ENCODE measurements at places on chromosomes 5 and 9. TPM values are rescaled to one million over a fixed set of nuclear protein-coding genes. Genes with fewer than 3 reads are reported as not detected.

DNA sequence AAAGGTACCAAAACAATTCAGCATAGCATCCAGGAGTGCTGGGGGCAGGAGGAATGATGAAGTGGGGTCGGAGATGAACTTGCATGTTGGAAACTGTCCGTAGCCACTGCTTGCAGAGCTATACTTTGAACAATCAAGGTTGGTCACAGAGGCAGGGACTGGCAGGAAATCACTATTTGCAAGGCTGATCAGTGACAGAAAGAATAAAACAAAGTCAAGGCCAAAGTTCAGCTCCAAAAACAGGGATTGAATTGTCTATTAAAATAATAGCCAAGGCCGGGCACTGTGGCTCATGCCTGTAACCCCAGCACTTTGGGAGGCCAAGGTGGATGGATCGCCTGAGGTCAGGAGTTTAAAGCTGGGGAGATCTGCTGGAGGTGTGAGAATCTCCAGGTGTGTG is 18.7 kb upstream of the SPRY4 start:
- H3K36me3 ChIP-seq, result no peaks in the 10 kb centered on the region
- H3K27me3 ChIP-seq, result no peaks in the 10 kb centered on the region
- no peak overlapping the region for H3K4me3 ChIP-seq

MUSK gene
- not detected for total RNA-seq

DNA sequence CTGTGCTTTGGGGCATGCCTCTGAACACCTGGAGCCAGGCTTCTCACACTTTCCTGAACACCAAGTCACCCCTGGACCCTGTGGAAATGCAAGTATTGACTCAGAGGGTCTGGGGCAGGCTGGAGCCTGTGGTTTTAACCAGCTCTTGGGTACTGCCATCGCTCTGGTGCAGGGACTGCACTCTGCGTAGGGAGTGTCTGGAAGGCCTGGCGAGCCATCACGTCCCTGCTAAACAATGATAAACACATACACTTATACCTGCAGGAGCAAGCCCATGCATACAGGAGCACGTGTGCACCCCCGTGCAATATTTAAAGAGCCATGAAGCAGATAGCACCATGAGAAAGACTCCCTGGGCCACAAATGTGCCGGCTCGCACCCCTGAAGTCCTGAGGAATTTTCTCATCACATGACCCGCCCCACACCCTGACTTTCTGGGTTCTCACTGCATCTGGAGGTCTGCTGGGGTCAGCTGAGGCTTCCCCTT is 267.7 kb downstream of the GADD45G start:
- no peaks in the 10 kb centered on the region for H3K4me1 ChIP-seq
- no peak for DNase-seq
- no peak overlapping the region for H3K4me3 ChIP-seq
- H3K27me3 ChIP-seq, result 0 out of 2 replicates have a peak, but pooled peaks cover 9% of the 10 kb centered on the region

DNA sequence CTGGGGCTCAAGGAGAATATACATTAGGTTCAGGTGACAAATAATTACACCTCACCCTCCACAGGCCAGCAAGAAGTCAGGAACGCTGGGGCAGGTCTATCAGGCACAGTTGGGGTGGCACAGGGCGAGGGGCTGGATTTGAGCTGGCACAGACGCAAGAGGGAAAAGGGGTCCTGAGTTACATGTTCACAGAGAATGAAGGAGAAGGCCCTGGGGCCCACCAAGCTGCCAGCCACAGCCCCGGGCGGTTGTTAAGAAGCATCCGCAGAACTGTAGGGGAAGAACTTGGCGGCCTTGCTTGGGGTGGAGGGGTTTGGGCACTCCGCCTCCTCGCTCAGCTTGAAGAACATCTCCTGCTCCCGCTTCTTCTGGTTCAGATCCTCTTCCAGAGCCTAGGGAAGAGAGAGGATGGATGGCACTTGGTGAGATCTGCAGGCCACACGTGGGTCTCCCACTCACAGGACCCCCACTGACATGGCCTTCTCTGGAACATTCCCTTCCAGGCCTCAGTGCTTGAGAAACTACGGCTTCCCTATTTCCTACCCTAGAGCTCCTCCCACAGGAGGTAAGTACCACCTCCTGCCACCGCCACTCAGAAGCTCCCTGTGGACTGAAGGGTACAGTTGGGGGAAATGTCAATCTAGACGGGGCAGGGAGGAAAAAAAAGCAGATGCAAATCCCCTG is 38.3 kb upstream of the FBXW11 start:
- H3K4me1 ChIP-seq, result no peaks in the 10 kb centered on the region
- no peak overlapping the region for H3K4me3 ChIP-seq
- H3K36me3 ChIP-seq, result peaks cover 11% of the 10 kb centered on the region
- no peaks in the 10 kb centered on the region for H3K27me3 ChIP-seq
- no peak for DNase-seq
- H3K27ac ChIP-seq, result no peak overlapping the region

- H3K4me1 ChIP-seq, result peaks cover 18% of the 10 kb centered on the region
- H3K27me3 ChIP-seq, result no peaks in the 10 kb centered on the region
- no peaks in the 10 kb centered on the region for H3K36me3 ChIP-seq
- peak within 1 kb of the TSS; percentile 90 for H3K4me3 ChIP-seq
Observed at GRCh38 chr9:129177791-129178567, at the start of gene IER5L. TSS of gene IER5L (minus strand) at chr9:129178261. CDS start at chr9:129178052, 209 bp downstream.

- peaks cover 4% of the 10 kb centered on the region for H3K36me3 ChIP-seq
- H3K27me3 ChIP-seq, result no peaks in the 10 kb centered on the region
- H3K4me3 ChIP-seq, result no peak overlapping the region
- peaks cover 34% of the 10 kb centered on the region for H3K4me1 ChIP-seq
- H3K27ac ChIP-seq, result peak overlapping the region; percentile 97
- no peak for DNase-seq
Observed at GRCh38 chr9:94804316-94804715, 77.8 kb downstream of the AOPEP start.

- H3K27ac ChIP-seq, result no peak overlapping the region
- no peak overlapping the region for H3K4me3 ChIP-seq
- peaks cover 17% of the 10 kb centered on the region for H3K4me1 ChIP-seq
- H3K36me3 ChIP-seq, result no peaks in the 10 kb centered on the region
- H3K27me3 ChIP-seq, result no peaks in the 10 kb centered on the region
- DNase-seq, result no peak
Observed at GRCh38 chr5:51816427-51816826, 433.2 kb downstream of the ISL1 start.

GRCh38 chr5:132266836-132267160 is 9.3 kb downstream of the PDLIM4 start:
- peaks cover 37% of the 10 kb centered on the region for H3K4me1 ChIP-seq
- H3K27ac ChIP-seq, result 0 out of 2 replicates have a peak overlapping the region, but pooled peaks have one; percentile 84
- 0 out of 2 replicates have a peak, but pooled peaks cover 5% of the 10 kb centered on the region for H3K36me3 ChIP-seq
- H3K27me3 ChIP-seq, result no peaks in the 10 kb centered on the region
- H3K4me3 ChIP-seq, result no peak overlapping the region
- no peak for DNase-seq

GRCh38 chr9:72232778-72233177 is 83.5 kb downstream of the GDA start:
- DNase-seq, result no peak
- peaks cover 41% of the 10 kb centered on the region for H3K27me3 ChIP-seq
- H3K36me3 ChIP-seq, result no peaks in the 10 kb centered on the region
- no peak overlapping the region for H3K27ac ChIP-seq
- H3K4me3 ChIP-seq, result no peak overlapping the region
- H3K4me1 ChIP-seq, result no peaks in the 10 kb centered on the region

DNA sequence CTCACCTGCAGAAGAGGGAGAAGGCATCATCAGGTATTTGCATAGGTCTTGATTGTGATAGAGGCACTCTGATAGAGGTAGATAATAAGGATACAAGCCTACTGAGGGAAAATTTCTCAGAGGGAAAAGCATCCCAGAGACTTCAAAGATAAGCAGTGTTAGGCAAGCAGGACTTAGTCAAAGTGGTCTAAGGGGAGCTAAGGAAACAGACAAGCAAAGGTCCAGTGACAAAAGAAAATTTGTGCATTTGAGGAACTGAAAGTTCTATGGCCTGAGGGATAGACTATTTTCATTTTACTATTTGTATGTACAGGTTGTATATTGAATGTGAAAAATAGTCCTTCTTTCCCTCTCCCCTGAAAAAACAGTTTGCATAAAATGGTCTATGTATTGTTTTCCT is 27.4 kb downstream of the OXCT1 start:
- no peaks in the 10 kb centered on the region for H3K27me3 ChIP-seq
- H3K36me3 ChIP-seq, result 0 out of 2 replicates have a peak, but pooled peaks cover 3% of the 10 kb centered on the region
- no peaks in the 10 kb centered on the region for H3K4me1 ChIP-seq

DNA sequence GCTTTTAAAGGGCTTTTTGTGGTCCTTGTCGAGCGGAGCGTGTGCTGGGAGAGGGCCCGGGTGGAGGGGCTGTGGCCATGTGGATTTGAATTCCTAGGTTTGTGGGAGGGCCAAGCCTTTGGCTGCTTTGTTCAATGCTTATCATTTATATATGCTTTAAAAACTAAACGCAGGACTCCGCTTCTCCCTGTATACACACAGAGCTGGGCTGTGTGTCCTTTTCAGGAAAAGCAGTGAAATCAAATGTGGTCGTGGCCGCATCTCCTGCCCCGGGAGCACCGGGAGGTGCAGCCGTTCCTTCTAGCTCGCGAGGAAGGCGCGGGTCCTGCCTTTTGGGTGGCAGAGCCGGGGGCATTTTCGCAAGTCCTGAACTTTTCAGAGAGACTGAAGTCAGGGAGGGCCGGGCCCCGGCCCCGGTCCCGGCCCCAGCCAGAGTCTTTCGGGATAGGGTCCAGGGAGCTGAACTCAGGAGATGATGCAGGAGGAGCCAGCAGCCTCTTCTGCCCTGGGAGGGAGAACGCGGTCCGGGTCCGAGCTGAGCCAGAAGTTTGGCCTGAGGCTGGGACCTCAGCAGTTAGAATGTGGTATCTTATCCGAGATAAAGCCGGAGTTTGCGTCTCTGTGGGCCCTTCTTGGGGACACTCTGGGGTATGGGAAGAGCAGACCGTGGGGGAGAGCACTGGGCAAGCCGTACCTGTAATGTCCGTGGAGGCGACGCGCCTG is 158.8 kb downstream of the C9orf152 start:
- H3K4me3 ChIP-seq, result peak overlapping the region; percentile 99
- H3K27ac ChIP-seq, result peak overlapping the region; percentile 65
- H3K27me3 ChIP-seq, result no peaks in the 10 kb centered on the region
- DNase-seq, result peak; percentile 35

DNA sequence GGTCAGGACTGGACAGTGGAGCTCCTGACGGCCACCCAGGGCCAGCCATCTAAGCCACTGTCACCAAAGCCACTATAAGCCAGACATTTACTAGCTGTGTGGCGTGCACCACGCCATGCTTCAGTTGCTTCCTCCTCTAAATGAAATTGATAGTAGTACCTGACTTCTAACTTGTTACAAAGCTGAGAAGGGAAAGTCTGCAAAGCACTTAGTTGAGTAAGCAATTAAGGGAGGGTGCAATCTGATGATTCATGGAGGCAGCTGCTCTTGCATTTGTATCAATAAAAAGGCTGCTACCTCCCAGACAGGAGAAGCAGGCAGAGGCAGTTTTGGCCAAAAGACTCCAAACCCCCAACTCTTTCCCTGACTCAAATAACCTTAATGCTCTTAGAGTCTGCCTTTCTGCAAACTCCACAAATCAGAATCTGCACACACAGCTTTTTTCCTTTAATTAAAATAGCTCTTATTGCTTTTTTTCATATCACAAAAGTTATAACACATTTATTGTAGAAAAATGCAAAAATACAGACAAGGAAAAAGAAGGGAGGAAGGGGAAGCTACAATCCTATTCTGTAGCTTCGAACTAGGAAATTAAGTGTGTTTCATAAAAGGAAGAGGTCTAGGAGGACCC is 19.3 kb upstream of the RAPGEF1 start:
- peak; percentile 35 for DNase-seq
- H3K4me1 ChIP-seq, result 0 out of 2 replicates have a peak, but pooled peaks cover 3% of the 10 kb centered on the region
- H3K27ac ChIP-seq, result no peak overlapping the region
- no peak overlapping the region for H3K4me3 ChIP-seq
- H3K27me3 ChIP-seq, result peaks cover 16% of the 10 kb centered on the region

GRCh38 chr5:146041180-146041789 is 64.1 kb downstream of the PLAC8L1 start:
- peak; percentile 58 for DNase-seq
- H3K4me1 ChIP-seq, result peaks cover 16% of the 10 kb centered on the region
- H3K27ac ChIP-seq, result no peak overlapping the region
- H3K27me3 ChIP-seq, result no peaks in the 10 kb centered on the region

DNA sequence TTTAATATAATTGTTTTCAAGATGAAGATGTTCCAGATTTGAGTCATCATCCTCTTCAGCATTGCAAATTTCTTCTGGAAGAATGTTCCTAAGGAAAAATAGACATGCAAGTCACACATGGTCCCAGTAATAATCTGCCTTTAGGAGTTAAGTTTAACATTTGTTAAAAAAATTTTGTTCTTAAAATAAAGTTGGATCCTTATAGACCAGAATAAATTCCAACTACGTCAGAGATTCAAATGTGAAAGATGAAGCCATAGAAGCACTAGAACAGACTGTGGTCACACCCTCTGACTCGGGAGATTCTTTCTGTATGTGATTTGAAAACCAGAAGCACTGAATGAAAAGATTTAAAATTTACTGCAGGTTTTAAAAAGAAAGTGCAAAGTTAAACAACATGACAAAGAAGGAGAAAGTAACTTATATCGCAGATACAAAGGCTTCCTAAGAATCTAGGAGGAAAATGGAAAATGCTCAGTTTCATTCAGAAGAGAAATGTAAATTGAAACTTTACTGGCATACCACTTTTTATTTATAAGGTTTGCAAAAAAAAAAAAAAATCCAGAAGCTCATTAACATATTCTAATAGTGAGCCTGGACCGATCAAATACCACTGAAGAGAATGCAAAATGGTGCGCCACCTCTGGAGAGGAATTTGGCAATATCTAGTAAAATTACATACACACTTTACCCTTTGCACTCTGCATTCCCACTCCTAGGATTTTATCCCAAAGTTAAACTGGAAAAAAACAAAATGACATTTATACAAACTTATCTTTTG is 14.3 kb upstream of the ASPN start:
- no peaks in the 10 kb centered on the region for H3K4me1 ChIP-seq
- H3K4me3 ChIP-seq, result no peak overlapping the region
- no peaks in the 10 kb centered on the region for H3K27me3 ChIP-seq
- no peak for DNase-seq

- H3K27ac ChIP-seq, result no peak overlapping the region
- no peaks in the 10 kb centered on the region for H3K36me3 ChIP-seq
- H3K4me1 ChIP-seq, result peaks cover 17% of the 10 kb centered on the region
- DNase-seq, result peak; percentile 81
- no peak overlapping the region for H3K4me3 ChIP-seq
Observed at GRCh38 chr5:169581580-169582227, 1.9 kb upstream of the SPDL1 start.

DNA sequence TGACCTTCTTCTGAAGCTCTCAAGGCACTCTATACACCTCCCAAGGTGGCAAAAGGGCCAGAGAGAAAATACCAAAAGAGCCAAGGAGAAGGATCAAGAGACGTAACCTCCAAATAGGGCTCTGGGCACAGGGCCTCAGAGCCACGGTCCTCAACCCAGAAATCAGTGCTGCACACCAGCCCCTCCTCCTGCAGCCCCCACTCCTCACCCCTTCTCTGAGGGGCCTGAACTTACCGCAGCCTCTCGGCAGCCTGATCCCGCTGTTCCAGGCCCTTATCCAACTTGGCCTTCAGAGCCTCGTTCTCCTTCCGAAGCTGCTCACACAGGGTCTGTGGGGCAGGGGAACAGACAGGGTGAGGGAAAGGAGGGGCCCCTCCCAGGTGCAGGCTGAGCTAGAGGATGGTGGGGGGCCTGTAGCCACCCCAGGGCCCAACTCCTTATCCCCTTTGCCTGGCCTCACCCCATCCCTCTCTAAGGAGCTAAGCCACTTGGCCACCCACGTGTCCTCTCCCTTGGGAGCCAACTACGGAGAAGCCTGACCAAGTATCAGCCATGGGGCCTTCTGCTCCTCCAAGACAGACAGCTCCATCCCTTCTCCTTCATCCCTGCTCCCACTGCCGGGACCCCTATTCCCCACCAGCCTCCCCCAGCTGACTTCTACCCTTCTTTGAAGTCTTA is 28.8 kb downstream of the TNIP1 start:
- no peaks in the 10 kb centered on the region for H3K4me1 ChIP-seq
- no peak overlapping the region for H3K27ac ChIP-seq
- H3K27me3 ChIP-seq, result no peaks in the 10 kb centered on the region
- H3K36me3 ChIP-seq, result peaks cover 44% of the 10 kb centered on the region
- DNase-seq, result no peak

SLU7 gene
- total RNA-seq, result 20.6 TPM

AK8 gene
- not detected for total RNA-seq

Data from PC-3 (cell line).